ENCODE measurements at places on chromosomes 1 and 21.

DNA sequence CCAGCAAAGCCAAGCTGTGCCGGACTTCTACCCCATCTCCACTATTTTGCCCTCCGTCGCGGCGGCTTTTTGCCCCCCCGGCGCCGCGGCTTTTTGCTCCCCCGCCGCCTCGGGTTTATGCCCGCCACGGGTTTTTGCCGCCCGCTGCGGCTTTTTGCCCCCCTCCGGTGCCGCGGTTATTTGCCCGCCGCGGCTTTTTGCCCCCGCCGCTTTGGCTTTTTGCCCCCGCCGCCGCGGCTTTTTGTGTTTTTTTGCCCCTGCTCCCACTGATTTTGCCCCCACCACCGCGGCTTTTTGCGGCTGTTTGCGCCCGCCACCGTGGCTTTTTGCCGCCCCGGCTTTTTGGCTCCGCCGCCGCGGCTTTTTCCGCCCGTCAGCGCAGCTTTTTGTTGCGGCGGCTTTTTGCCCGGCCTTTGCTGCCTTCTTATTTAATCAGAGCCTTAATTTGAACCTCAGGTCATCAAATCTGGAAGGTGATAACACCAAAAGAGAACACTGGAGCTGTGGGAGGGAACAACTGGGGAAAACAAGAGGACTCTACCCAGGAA, 106.0 kb downstream of the TPTE start:
- H3K4me3 ChIP-seq: no peak overlapping the region
- no peak overlapping the region for H3K27ac ChIP-seq
- H3K36me3 ChIP-seq: no peaks in the 10 kb centered on the region
- no peak for DNase-seq
- H3K4me1 ChIP-seq: no peaks in the 10 kb centered on the region

DNA sequence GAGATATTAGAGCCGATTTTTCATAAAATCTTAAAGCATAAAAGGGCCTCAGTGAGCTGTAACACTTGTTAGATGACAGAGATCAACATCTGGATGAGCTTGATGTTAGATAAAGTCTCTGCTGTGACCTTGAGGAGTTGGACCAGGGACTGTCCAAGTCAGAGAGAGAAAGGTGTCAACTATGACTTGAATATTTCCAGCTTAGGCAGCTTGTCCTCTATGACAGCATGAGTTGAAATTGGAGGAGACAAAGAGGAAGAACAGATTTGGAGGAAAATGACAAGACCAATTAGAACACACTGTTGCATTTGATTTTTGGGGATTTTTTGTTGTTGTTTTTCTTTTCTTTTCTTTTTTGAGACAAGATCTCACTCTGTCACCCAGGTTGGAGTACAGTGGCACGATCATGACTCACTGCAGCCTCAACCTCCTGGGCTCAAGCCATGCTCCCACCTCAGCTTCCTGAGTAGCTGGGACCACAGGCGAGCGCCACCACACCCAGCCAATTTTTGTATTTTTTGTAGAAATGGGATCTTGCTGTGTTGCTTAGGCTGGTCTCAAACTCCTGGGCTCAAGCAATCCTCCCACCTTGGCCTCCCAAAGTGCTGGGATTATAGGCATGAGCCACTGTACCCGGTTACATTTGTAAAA, 35.3 kb upstream of the CLIC4 start:
- no peaks in the 10 kb centered on the region for H3K36me3 ChIP-seq
- no peak for DNase-seq
- H3K27me3 ChIP-seq: no peaks in the 10 kb centered on the region
- no peak overlapping the region for H3K4me3 ChIP-seq
- peaks cover 50% of the 10 kb centered on the region for H3K4me1 ChIP-seq
- no peak overlapping the region for H3K27ac ChIP-seq

DNA sequence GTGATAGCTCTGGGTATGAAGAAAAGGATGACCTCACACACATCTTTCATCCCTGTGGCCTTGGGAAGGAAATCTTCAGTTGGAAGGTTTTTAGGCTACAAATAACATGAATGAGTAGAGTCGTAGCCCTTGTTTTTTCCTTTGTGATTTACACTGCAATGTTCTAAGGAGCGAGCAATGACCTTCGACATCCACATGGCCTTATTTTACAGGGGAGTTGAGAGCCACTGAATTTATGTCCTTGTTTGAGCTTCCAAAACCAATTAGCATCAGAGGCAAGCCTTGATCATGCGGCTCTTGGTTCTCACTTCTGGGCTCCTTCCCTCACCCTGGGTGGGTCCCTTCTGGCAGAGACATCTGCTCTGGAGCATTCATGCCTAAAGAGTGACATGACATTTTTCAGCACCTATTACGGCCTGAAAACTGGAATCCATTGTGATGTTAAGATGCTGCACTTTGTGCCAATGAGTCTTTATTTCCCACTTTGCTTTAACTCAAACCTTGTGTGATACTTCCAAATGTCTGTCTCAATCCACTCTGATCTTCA, 70.5 kb upstream of the RUNX1 start:
- no peak for DNase-seq
- H3K36me3 ChIP-seq: no peaks in the 10 kb centered on the region
- no peaks in the 10 kb centered on the region for H3K4me1 ChIP-seq
- H3K4me3 ChIP-seq: no peak overlapping the region
- H3K27me3 ChIP-seq: no peaks in the 10 kb centered on the region

- H3K4me3 ChIP-seq: no peak overlapping the region
- no peak for DNase-seq
- no peaks in the 10 kb centered on the region for H3K4me1 ChIP-seq
- H3K36me3 ChIP-seq: no peaks in the 10 kb centered on the region
Measured at GRCh38 chr21:18970941-18971340, 567.4 kb upstream of the TMPRSS15 start.

GRCh38 chr1:223837206-223837605, 8.5 kb downstream of the TP53BP2 start:
- H3K27ac ChIP-seq: no peak overlapping the region

- DNase-seq: no peak
- no peaks in the 10 kb centered on the region for H3K4me1 ChIP-seq
- no peak overlapping the region for H3K4me3 ChIP-seq
- no peak overlapping the region for H3K27ac ChIP-seq
- H3K36me3 ChIP-seq: peaks cover 64% of the 10 kb centered on the region
Measured at GRCh38 chr1:168096296-168097165, 40.2 kb downstream of the GPR161 start.

DNA sequence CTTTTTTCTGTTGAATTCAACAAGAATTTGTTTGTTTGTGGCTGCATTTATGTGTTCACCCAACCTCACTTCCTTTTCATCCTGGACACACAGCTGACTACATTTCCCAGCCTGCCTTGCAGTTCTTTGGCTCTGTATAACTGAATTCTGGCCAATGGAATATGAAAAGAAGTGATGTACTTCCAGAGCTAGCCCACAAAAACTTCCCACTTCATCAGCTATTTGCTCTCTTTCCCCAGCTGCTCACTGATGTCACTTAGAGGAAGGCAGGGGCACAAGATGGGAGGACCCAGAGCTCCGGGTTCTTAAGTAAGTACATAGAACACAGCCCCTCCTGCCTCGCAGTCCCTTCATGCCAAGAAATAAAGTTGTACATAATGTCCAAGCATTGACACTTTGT, 235.0 kb upstream of the FGGY start:
- no peak overlapping the region for H3K4me3 ChIP-seq
- no peaks in the 10 kb centered on the region for H3K36me3 ChIP-seq
- no peaks in the 10 kb centered on the region for H3K27me3 ChIP-seq
- peak; percentile 49 for DNase-seq
- peak overlapping the region; percentile 29 for H3K27ac ChIP-seq
- peaks cover 18% of the 10 kb centered on the region for H3K4me1 ChIP-seq

DNA sequence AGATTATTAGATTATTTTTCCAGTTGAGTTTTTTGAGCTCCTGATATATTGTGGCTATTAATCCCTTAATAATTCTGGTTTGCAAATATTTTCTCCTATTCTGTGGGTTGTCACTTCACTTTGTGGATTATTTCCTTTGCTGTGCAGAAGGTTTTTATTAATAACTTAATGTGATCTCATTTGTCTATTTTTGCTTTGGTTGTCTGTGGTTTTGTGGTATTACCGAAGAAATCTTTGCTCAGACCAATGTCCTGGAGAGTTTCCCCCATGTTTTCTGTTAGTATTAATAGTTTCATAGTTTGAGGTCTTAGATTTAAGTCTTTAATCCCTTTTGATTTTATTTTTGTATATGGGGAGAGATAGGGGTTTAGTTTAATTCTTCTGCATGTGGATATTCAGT, 7.1 kb upstream of the TBX19 start:
- no peak for DNase-seq
- no peaks in the 10 kb centered on the region for H3K36me3 ChIP-seq
- no peak overlapping the region for H3K4me3 ChIP-seq

DNA sequence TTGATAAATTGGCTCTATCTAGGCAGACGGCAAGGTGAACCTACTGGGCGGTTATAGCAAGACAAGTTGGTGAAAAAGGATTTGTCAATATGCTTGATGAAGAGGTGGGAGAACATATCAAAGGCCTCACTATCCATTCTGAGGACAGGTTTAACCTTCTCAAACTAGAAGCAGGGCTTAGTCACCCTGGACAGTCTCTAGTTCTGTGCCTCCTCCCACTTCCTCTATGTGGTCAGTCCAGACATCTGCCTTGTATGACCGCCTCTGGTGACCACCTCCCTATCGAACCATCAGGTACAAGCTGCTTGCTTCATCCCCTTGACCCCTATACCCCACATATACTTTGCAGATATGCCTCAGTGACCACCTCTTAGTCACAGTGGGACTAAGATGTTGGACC, 2.3 kb upstream of the SCYL3 start:
- H3K4me1 ChIP-seq: no peaks in the 10 kb centered on the region
- H3K27ac ChIP-seq: no peak overlapping the region
- H3K27me3 ChIP-seq: no peaks in the 10 kb centered on the region
- H3K4me3 ChIP-seq: no peak overlapping the region

GRCh38 chr1:25431955-25432719, 1.4 kb downstream of the MACO1 start:
- H3K36me3 ChIP-seq: no peaks in the 10 kb centered on the region
- H3K4me3 ChIP-seq: peak overlapping the region; percentile 97
- H3K27me3 ChIP-seq: no peaks in the 10 kb centered on the region
- H3K27ac ChIP-seq: peak overlapping the region; percentile 96
- DNase-seq: no peak
- peaks cover 30% of the 10 kb centered on the region for H3K4me1 ChIP-seq

DNA sequence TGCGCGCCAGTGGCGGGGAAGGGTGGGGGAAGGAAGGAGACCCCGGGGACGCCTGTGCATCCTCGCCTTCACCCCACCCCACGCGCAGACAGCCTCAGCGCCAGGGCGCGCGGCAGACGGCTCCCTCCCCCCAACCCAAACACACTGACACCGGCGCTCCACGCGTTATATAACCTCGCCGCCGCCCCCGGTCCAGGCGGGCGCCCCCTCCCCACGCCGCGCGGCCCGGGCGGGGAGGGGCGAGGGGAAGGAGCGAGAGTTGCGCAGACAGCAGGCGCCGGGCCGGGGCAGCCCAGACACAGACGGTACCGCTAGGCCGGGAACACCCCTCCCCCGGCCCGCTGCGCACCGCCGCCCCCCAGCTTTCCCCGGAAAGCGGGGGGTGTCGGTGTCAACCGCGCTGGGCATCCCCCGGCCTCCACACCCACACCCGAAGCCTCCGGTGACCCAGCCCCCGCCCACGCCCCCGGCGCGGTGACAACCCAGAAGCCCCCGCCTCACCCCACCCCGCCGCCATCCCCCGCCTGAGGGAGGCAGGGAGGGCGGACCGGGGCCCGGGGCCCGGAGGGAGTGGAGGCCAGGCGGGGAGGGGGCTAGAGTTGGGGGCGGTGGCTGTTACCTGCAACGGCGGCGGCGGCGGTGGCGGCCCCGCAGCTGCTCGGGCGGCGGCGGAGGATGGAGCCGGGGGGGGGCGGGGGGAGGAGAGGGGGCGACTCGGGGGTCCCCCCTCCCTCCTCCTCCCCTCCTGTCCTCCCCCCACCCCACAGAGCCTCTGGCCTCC, 432 bp downstream of the AKT3 start:
- H3K27me3 ChIP-seq: no peaks in the 10 kb centered on the region
- peaks cover 37% of the 10 kb centered on the region for H3K4me1 ChIP-seq
- peak; percentile 23 for DNase-seq
- H3K27ac ChIP-seq: peak overlapping the region; percentile 100

DNA sequence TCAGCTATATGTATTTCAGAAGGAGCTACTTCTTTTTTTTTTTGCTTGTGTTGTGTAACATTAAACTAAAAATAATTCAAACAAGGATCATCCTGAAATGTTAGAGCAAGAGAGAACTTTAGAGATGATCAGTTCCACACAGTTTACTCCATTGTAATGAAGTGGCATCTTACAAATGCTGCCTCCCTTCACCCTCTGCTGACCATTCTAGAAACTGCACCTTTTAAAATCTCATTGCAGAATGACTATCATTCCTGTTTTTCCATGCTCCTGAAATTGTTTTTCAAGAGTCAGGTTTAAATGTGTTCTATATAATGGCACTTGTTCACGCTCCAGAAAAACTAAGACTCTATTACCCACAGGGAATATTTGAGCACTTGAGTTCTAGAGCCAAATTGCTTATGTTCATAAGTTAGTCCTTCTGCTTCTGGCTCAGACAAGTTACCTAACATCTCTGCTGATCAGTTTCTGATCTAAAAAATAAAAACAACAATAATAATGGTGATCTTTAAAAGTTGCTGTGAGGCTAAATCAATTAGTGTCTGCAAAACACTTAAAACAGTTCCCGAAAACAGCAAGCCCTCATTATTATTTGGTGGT, 21.5 kb upstream of the SLC44A5 start:
- no peaks in the 10 kb centered on the region for H3K36me3 ChIP-seq
- no peak overlapping the region for H3K4me3 ChIP-seq
- DNase-seq: no peak
- H3K27me3 ChIP-seq: no peaks in the 10 kb centered on the region
- no peaks in the 10 kb centered on the region for H3K4me1 ChIP-seq

DNA sequence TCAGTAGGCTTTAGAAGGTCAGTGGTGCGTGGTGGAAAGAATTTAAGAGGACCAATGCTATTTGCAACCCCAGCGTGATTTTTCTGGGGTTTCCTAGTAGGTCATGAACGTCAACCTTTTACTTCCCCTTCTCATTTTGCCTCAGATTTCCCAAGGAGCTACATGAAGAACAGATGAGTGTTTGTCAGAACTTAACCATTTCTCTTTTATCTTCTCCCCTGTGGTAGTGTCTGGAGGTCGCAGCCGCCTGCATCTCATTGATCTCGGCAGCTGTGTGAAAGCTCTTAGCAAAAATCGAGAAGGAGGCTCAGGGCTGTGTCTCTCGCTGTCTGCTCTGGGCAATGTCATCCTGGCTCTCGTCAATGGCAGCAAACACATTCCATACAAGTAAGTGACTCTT, 491.1 kb downstream of the KIF26B start:
- H3K27me3 ChIP-seq: no peaks in the 10 kb centered on the region
- no peaks in the 10 kb centered on the region for H3K4me1 ChIP-seq
- no peak overlapping the region for H3K4me3 ChIP-seq
- DNase-seq: no peak
- no peaks in the 10 kb centered on the region for H3K36me3 ChIP-seq

DNA sequence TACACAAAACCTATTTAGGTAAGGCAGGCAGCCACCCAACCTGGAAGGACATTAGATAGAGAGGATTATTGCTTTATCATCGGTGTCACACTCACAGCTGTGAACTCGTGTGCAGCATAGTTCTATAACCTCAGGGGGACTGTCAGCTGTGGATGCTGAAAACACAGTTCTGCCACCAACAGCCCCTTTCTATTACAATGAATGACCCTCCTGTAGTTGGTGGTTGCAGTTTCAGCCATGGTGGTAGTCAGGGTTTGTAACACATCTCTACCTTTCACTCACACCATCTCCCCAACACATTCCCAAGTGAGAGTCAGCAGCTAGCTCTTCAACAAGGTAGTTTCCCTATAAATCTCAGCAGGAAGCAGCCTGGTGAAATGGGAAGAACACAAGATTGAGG, 136.8 kb downstream of the ZC3H11B start:
- no peak overlapping the region for H3K27ac ChIP-seq
- no peaks in the 10 kb centered on the region for H3K4me1 ChIP-seq
- no peaks in the 10 kb centered on the region for H3K27me3 ChIP-seq
- no peaks in the 10 kb centered on the region for H3K36me3 ChIP-seq

Measured in tibial nerve (tissue), 4 donors.